Progenitor cell of endocrine pancreas (in vitro differentiated cells): ENCODE measurements at places on chromosomes 3 and 15. TPM values are rescaled to one million over a fixed set of nuclear protein-coding genes. Genes with fewer than 3 reads are reported as not detected.

DNA sequence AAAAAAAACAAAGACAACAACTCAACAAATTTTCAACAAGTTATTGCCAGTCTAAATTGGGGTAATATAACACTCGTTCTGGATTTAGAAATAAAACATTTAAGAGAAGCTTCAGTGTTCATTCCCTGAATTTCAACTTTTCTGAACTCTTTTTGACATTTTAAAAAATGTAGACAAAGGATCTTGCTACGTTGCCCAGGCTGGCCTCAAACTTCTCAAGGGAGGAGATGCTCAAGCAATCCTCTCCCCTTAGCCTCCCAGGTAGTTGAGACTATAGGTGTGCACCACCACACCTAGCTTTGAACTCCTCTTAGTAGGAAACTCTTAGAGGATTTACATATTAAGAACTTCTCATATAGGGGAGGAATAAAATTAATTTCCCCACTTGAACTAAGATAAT, 91.9 kb downstream of the AKAP13 start:
- H3K36me3 ChIP-seq = no peaks in the 10 kb centered on the region
- peaks cover 47% of the 10 kb centered on the region for H3K4me1 ChIP-seq
- no peak overlapping the region for H3K4me3 ChIP-seq
- H3K27me3 ChIP-seq = no peaks in the 10 kb centered on the region
- no peak overlapping the region for H3K27ac ChIP-seq

The TYRO3 gene
- total RNA-seq = 86.7 and 106 TPM in 2 replicates

GRCh38 chr3:149449182-149449581, 25.3 kb upstream of the TM4SF4 start:
- H3K4me3 ChIP-seq = no peak overlapping the region
- peaks cover 7% of the 10 kb centered on the region for H3K36me3 ChIP-seq

DNA sequence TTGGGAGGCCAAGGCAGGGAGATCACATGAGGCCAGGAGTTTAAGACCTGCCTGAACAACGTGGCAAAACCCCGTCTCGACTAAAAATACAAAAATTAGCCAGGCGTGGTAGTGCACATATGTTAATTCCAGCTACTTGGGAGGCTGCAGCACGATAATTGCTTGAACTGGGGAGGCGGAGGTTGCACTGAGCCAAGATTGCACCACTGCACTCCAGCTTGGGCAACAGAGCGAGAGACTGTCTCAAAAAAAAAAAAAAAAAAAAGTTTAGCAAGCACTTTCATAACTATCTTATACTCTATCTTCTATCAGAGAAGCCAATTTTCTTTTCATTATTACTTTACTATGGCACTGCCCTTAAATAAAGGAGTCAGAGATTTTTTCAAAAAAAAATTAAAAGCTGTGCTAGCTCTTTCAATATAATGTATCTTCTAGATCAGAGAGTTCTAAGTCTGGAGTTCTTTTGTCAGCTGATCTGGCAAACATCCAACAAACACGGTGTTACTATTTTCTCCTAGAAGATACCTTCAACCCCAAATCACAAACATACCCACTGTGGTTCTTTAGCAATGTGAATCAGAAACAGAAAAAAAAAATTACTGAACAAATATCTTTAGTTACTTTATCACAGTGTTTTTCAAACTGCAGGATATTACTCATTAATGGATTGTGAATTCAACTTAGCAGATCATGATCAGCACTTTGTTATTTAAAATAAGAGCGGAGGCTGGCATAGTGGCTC, 3.0 kb downstream of the ZNF770 start:
- no peak for DNase-seq
- peak overlapping the region; percentile 16 for H3K27ac ChIP-seq
- no peaks in the 10 kb centered on the region for H3K27me3 ChIP-seq

GRCh38 chr3:79284781-79285180, 483.0 kb downstream of the ROBO1 start:
- no peaks in the 10 kb centered on the region for H3K27me3 ChIP-seq
- no peaks in the 10 kb centered on the region for H3K36me3 ChIP-seq
- no peak overlapping the region for H3K27ac ChIP-seq
- H3K4me3 ChIP-seq = no peak overlapping the region

DNA sequence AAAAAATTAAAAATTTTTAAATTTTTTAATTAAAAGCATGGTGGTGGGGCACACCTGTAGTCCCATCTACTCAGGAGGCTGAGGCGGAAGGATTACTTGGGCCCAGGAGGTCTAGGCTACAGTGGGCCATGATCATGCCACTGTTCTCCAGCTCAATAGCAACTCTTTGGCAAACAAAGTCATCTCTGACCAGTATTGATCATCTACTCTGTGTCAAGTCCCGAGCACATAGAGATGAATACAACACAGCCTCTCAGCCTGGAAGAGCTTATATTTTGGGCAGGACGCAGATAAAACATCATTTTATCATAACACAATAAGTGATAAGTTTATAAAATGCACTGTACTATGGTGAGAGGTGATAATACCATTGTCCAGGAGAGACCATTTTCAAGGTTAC, 281.6 kb upstream of the GADL1 start:
- no peaks in the 10 kb centered on the region for H3K27me3 ChIP-seq
- H3K36me3 ChIP-seq = no peaks in the 10 kb centered on the region
- H3K4me1 ChIP-seq = peaks cover 2% of the 10 kb centered on the region
- H3K27ac ChIP-seq = no peak overlapping the region
- DNase-seq = no peak

GRCh38 chr3:106129939-106130338, 261.1 kb upstream of the CBLB start:
- no peak overlapping the region for H3K27ac ChIP-seq
- no peaks in the 10 kb centered on the region for H3K27me3 ChIP-seq
- no peak overlapping the region for H3K4me3 ChIP-seq
- peaks cover 9% of the 10 kb centered on the region for H3K4me1 ChIP-seq
- H3K36me3 ChIP-seq = no peaks in the 10 kb centered on the region

- no peak for DNase-seq
- H3K4me1 ChIP-seq = peaks cover 10% of the 10 kb centered on the region
- H3K27me3 ChIP-seq = peaks cover 4% of the 10 kb centered on the region
- H3K4me3 ChIP-seq = no peak overlapping the region
- no peak overlapping the region for H3K27ac ChIP-seq
Measured at GRCh38 chr3:8739757-8740504, 6.3 kb downstream of the CAV3 start.

The ERICH6 gene
- 0.49 TPM in 1 of 2 replicates, not detected in the other for total RNA-seq

- H3K27me3 ChIP-seq = no peaks in the 10 kb centered on the region
- DNase-seq = no peak
- no peak overlapping the region for H3K4me3 ChIP-seq
Measured at GRCh38 chr3:133494469-133494868, 79.0 kb upstream of the CDV3 start.

- no peaks in the 10 kb centered on the region for H3K4me1 ChIP-seq
- H3K27me3 ChIP-seq = peaks cover 7% of the 10 kb centered on the region
- peaks cover 1% of the 10 kb centered on the region for H3K36me3 ChIP-seq
Measured at GRCh38 chr15:39511916-39512260, 69.0 kb upstream of the THBS1 start.

GRCh38 chr15:93043621-93044300, 45.2 kb downstream of the RGMA start:
- H3K4me3 ChIP-seq = no peak overlapping the region
- no peaks in the 10 kb centered on the region for H3K4me1 ChIP-seq
- peaks cover 23% of the 10 kb centered on the region for H3K36me3 ChIP-seq
- DNase-seq = no peak

DNA sequence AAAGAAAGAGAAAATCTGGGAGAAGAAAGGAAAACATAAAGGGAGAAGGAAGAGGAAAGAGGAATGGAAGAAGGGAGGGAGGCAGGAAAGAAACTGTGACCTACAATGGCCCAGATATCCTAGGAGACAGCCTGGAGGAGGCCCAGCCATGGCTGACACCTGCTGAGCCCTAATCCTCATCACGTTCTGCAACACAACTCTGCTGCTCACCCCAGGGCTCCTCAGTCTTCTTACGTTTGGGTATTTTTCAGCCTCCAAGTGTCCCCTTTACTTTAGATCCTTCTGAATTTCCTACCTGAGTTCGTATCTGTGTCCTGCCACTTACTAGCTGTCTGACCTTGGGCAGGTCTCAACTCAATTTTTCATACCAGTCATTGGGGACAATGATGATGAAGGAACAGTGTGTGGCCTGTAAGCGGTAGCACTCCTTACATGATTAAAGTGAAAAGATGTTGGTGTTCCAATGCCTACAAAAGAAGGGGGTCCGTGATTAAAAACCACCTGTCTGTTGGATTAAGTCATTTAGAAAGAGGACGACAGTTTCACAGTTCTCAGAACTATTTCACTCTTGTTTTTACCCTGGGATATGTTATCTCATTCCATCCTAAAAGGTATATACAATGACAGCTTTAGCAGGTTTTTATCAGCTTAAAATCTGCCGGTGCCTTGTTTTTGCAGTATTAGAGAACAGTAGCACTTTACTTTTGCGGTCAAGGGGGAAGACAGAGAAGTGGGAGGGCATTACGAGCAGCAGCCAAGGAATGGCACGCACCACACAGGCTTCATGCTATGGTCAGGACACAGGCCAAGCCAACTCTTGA, 47.4 kb downstream of the CCR4 start:
- DNase-seq = no peak
- no peak overlapping the region for H3K27ac ChIP-seq
- peaks cover 7% of the 10 kb centered on the region for H3K36me3 ChIP-seq
- no peak overlapping the region for H3K4me3 ChIP-seq

DNA sequence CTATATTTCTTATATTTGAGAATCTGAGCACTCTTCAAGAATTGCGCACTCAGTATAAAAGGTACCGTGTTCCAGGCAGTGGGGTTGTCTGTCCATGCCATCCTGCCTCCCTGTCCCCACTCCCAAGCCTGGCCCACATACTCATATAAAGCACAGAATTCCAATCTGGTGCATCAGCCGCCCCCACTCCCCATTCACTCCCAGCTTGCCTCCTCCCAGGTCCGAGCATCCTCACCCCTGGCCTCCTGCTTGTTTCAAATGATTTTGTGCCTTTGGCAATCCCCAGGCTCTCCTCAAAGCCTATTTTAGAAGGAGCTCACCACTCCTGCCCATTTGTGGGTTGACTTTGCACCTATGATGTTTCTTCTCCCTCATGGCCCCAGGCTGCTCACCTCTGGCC, 22.2 kb upstream of the IGF1R start:
- H3K27ac ChIP-seq = no peak overlapping the region
- H3K4me3 ChIP-seq = no peak overlapping the region
- H3K27me3 ChIP-seq = peaks cover 23% of the 10 kb centered on the region
- no peak for DNase-seq
- H3K4me1 ChIP-seq = no peaks in the 10 kb centered on the region

DNA sequence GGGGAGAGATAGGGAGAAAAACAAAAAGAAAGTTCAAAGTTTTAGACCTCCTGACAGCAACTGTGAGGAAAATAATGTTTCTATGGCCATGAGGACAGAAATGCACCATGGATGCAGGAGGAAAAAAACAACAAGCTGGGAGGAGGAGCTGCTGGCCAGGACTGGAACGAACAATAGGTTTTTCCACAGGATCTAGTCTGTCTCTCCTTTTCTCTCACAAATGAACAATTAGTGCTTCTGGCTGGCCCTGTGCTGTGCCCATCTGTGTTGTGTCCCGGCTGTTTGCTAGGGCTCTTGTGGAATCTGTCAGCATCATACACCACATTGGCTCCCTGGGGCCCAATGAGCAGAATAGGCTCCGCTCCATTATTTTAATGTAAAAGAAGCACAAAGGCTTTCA, 15.2 kb downstream of the GK5 start:
- H3K27me3 ChIP-seq = no peaks in the 10 kb centered on the region
- H3K4me3 ChIP-seq = no peak overlapping the region
- no peak for DNase-seq
- H3K27ac ChIP-seq = no peak overlapping the region

- peaks cover 38% of the 10 kb centered on the region for H3K4me1 ChIP-seq
- H3K27me3 ChIP-seq = peaks cover 16% of the 10 kb centered on the region
- peak; percentile 98 for DNase-seq
- H3K36me3 ChIP-seq = peaks cover 2% of the 10 kb centered on the region
- peak within 1 kb of the TSS; percentile 98 for H3K27ac ChIP-seq
- H3K4me3 ChIP-seq = peak within 1 kb of the TSS; percentile 81
Measured at GRCh38 chr3:186108941-186109865, at the start of gene ETV5. ETV5 (minus strand) TSS chr3:186109089; CDS start chr3:186105868, 3,221 bp downstream.

The FBLN2 gene
- total RNA-seq = 5.8 and 14.1 TPM in 2 replicates

GRCh38 chr3:127637546-127637945, 8.6 kb downstream of the PODXL2 start:
- no peaks in the 10 kb centered on the region for H3K36me3 ChIP-seq
- H3K4me1 ChIP-seq = no peaks in the 10 kb centered on the region
- no peak overlapping the region for H3K4me3 ChIP-seq

DNA sequence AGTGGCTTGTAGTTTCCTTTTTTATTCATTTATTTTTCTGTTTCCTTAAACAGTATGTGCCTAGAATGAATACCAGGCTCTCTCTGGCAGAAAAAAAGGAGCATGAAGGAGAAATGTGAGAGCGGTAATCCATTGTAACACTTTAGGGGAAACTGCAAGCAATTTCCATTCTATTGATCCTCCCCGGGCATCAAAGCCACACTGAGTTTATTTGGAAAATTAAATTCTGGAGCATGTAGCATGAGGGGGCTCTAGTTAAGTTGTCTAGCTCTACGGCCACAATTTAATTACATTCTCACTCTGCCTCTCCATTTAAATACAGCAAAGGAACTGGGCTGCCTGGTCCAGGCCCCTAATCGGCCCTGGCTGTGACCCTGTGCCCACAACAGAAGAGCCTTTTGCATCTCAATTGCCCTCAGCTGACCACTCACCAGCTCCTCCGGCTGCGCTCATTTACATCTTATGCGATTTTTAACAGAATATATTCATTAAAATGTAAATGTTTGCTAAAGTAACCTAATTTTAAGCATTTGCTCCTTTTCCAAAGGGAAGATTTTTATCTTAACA, 72.9 kb downstream of the MEGF11 start:
- no peaks in the 10 kb centered on the region for H3K36me3 ChIP-seq
- DNase-seq = no peak
- H3K4me1 ChIP-seq = peaks cover 6% of the 10 kb centered on the region
- peaks cover 46% of the 10 kb centered on the region for H3K27me3 ChIP-seq
- no peak overlapping the region for H3K4me3 ChIP-seq

GRCh38 chr3:71786551-71786950, 1.6 kb upstream of the PROK2 start:
- no peaks in the 10 kb centered on the region for H3K36me3 ChIP-seq
- no peak overlapping the region for H3K27ac ChIP-seq
- peaks cover 82% of the 10 kb centered on the region for H3K27me3 ChIP-seq
- no peak overlapping the region for H3K4me3 ChIP-seq

- no peak overlapping the region for H3K4me3 ChIP-seq
- DNase-seq = no peak
- no peaks in the 10 kb centered on the region for H3K36me3 ChIP-seq
- peaks cover under 1% of the 10 kb centered on the region for H3K4me1 ChIP-seq
- no peak overlapping the region for H3K27ac ChIP-seq
- H3K27me3 ChIP-seq = no peaks in the 10 kb centered on the region
Measured at GRCh38 chr15:77386626-77387025, 33.3 kb downstream of the PEAK1 start.

GRCh38 chr3:69052472-69052898, 352 bp upstream of the TMF1 start:
- H3K27ac ChIP-seq = peak overlapping the region; percentile 99
- no peaks in the 10 kb centered on the region for H3K27me3 ChIP-seq
- H3K4me1 ChIP-seq = peaks cover 20% of the 10 kb centered on the region

The IQCF5 gene
- total RNA-seq = not detected in 2 replicates
